SJSA1 (cell line): ENCODE measurements at places on chromosomes 6 and 20. TPM values are rescaled to one million over a fixed set of nuclear protein-coding genes. Genes with fewer than 3 reads are reported as not detected.

GRCh38 chr20:57582029-57582378, 21.1 kb downstream of the PCK1 start:
- peaks cover 11% of the 10 kb centered on the region; the same call in 1 of the 2 replicates for H3K27me3 ChIP-seq
- H3K27ac ChIP-seq = no peak overlapping the region
- no peak overlapping the region for H3K4me3 ChIP-seq
- H3K36me3 ChIP-seq = no peaks in the 10 kb centered on the region
- H3K4me1 ChIP-seq = peaks cover 15% of the 10 kb centered on the region

DNA sequence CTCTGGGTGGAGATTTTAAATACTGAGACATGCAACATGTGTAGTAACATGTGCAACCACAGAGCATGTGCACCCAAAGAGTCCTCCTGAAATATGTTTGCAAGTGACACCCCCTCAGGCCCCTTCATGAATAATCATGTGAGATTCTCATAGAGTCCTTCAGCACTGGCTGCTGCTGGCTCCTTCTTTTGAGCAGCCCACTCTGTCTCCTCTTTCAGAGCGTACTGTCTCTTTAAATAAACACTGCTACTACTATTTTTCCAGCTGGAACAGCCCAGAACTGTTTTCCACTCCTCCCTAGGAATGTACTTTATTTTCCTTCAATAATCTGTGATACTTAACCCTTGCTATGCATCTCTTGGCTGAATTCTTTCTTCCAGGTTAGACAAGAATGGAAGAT, 42.0 kb downstream of the HLA-DRB5 start:
- H3K27ac ChIP-seq = no peak overlapping the region
- H3K27me3 ChIP-seq = peaks cover 24% of the 10 kb centered on the region
- no peaks in the 10 kb centered on the region for H3K4me1 ChIP-seq
- no peaks in the 10 kb centered on the region for H3K36me3 ChIP-seq

GRCh38 chr6:53614676-53615075, 50.9 kb downstream of the KLHL31 start:
- H3K27ac ChIP-seq = no peak overlapping the region
- H3K4me3 ChIP-seq = no peak overlapping the region
- DNase-seq = no peak
- no peaks in the 10 kb centered on the region for H3K36me3 ChIP-seq
- no peaks in the 10 kb centered on the region for H3K27me3 ChIP-seq

MMUT gene
- 10.1 and 10.3 TPM in 2 replicates for total RNA-seq

GRCh38 chr6:2765896-2766766, 938 bp downstream of the WRNIP1 start:
- peaks cover 42% of the 10 kb centered on the region for H3K4me1 ChIP-seq
- peak overlapping the region; percentile 98 for H3K4me3 ChIP-seq
- peaks cover 50% of the 10 kb centered on the region for H3K36me3 ChIP-seq
- H3K27me3 ChIP-seq = no peaks in the 10 kb centered on the region

DNA sequence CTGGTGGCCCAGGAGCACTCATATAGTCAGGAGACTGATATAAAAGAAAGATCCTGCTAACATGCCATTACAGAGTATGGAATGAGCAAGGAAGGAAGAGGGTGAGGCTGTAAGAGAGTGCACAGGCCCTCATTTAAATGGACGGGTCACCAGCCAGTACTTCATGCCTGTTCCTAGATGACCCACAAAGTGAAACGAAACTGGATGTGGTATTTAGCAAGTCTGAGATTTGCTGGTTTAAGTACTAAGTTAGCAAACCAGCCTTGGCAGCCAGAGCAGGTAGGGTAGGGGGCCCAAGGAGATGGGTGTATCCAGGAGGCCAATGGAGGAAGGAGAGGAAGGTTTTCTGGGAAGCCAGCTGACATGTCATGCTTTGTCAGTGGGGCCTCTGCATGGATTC, 15.9 kb downstream of the NT5E start:
- no peaks in the 10 kb centered on the region for H3K27me3 ChIP-seq
- H3K4me3 ChIP-seq = no peak overlapping the region
- H3K27ac ChIP-seq = peak overlapping the region; percentile 99
- DNase-seq = no peak

RAET1L gene
- not detected in 2 replicates for total RNA-seq

TPMT gene
- 22.4 and 26.9 TPM in 2 replicates for total RNA-seq

NFKBIL1 gene
- 21.0 and 22.3 TPM in 2 replicates for total RNA-seq

- H3K4me3 ChIP-seq = no peak overlapping the region
- H3K27ac ChIP-seq = no peak overlapping the region
- no peaks in the 10 kb centered on the region for H3K36me3 ChIP-seq
- no peaks in the 10 kb centered on the region for H3K4me1 ChIP-seq
Measured at GRCh38 chr20:58088625-58089024, 139.8 kb downstream of the ANKRD60 start.

- no peak overlapping the region for H3K27ac ChIP-seq
- H3K36me3 ChIP-seq = no peaks in the 10 kb centered on the region
- H3K4me3 ChIP-seq = no peak overlapping the region
Measured at GRCh38 chr20:699811-700338, 24.3 kb upstream of the SCRT2 start.

DNA sequence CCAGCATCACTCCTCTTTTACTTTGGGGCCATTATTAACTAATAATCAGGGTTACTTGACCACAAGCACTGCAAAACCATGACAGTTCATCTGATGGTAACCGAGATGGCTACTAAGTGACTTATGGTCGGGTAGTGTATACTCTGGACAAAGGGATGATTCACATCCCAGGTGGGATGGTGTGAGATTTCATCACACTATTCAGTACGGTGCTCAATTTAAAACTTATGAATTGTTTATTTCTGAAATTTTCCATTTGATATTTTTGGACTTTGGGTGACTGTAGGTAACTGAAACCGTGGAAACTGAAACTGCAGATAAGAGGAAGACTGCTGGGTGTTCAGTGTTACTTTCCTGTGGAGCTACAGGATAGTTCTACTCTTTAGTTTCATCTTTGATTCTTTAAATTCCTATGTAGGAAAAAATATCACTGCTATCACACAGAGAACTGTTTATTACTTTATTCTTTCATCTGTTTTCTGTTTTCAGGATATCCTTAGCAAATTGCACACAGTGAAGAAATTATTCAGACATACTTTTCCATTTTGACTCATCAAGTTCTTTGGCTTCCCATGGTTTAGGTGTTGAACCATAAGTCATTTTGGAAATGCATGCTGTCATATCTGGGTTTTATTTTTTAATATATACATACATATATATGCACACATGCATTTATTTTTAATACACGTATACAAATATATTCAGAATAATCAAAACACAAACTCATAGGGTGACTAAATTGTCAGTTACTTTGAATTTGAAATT, 59.1 kb upstream of the C20orf144 start:
- peaks cover 14% of the 10 kb centered on the region for H3K36me3 ChIP-seq
- no peak for DNase-seq
- H3K4me3 ChIP-seq = no peak overlapping the region
- H3K4me1 ChIP-seq = no peaks in the 10 kb centered on the region

DNA sequence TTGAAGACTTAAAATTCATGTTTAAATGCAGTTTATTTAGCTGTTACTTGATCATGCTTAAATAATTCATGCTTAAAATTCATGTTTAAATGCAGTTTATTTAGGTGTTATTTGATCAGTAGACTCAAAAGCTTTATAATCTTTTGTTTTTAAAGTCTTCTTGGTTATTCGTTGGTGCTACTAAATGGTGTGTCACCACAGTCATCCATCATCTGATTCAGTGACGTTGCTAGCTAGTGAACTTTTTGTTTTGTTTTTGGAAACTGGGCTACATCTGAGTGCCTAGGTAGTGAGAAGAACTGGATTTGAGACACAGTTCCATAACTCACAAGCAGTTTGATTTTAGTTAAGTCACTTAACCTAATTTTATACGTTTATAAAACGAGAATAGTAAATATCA, 20.9 kb downstream of the SCAF8 start:
- H3K36me3 ChIP-seq = no peaks in the 10 kb centered on the region
- no peak overlapping the region for H3K4me3 ChIP-seq
- H3K27ac ChIP-seq = no peak overlapping the region
- no peaks in the 10 kb centered on the region for H3K27me3 ChIP-seq
- no peaks in the 10 kb centered on the region for H3K4me1 ChIP-seq

PPIL6 gene
- total RNA-seq = 0.29 TPM in 1 of 2 replicates, not detected in the other

DNA sequence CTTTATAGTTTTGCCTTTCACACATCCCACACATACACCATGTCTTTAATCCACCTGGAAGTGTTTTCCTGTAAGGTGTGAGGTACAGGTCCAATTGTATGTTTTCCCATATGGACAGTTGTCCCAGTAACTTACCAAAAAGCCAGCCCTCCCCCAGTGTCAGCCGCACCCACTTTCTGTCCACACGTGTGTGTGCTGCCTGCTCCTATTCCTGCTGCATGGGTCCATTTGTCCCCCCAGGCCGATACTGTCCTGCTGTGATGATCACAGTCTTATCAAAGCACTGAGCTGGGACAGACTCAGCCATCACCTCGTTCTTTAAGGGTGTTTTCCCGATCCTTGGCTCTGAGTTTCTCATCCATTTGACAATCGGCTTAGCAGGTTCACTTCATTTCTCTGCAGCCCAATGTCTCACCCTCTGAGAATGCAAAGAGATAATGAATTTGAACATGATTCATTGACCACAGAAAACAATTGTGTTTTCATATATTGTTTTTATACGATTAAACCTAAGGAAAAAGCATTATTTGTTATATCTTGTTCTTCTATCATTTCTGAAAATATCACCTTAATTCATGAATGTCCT, 9.6 kb downstream of the VSX1 start:
- no peak overlapping the region for H3K27ac ChIP-seq
- no peak for DNase-seq
- H3K4me1 ChIP-seq = peaks cover 6% of the 10 kb centered on the region

GRCh38 chr20:43191946-43192863, 2.5 kb upstream of the PTPRT start:
- no peaks in the 10 kb centered on the region for H3K4me1 ChIP-seq
- no peak overlapping the region for H3K27ac ChIP-seq
- H3K27me3 ChIP-seq = peaks cover 36% of the 10 kb centered on the region
- no peak for DNase-seq

SLCO4A1 gene
- 6.0 and 13.3 TPM in 2 replicates for total RNA-seq
